Left renal pelvis (tissue), 4 donors: ENCODE measurements at places on chromosomes 11 and 22. TPM values are rescaled to one million over a fixed set of nuclear protein-coding genes. Genes with fewer than 3 reads are reported as not detected.

DNA sequence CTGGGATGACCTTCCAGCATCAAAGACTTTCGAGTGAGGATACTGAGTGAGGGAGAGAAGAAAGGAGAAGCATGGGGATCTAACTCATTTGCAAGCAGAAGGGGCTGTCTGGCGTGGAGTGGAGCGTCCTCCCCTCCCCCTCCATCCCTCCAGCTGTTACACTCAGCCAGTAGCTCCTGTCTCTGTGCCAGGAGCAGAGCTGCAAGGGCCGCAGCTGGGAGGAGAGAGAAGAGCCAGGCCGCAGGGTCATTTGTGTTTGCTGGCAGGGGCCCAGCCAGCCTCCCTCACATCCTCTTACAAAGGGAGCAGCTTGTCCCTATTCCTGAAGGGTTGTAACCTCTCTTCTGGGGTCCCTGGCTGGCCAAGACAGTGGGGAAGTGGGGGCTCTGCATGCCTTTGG is 57.9 kb downstream of the NECTIN1 start:
- DNase-seq: no peak

- no peak for DNase-seq
These were observed 10.6 kb upstream of the C11orf58 start for GRCh38 chr11:16727806-16728205.

GRCh38 chr11:113142508-113142907 is 171.9 kb upstream of the TTC12 start:
- no peak for DNase-seq

GRCh38 chr11:88535916-88536547 is 198.5 kb upstream of the CTSC start:
- DNase-seq: no peak

- DNase-seq: no peak
These were observed 648.4 kb downstream of the ETS1 start for GRCh38 chr11:127939000-127939399.

- DNase-seq: no peak
These were observed 27.3 kb downstream of the MAFF start for GRCh38 chr22:38228873-38229740.

GRCh38 chr11:134665571-134666270 is 253.7 kb upstream of the B3GAT1 start:
- no peak for DNase-seq

- no peak for DNase-seq
These were observed 25.5 kb upstream of the DGKZ start for GRCh38 chr11:46321757-46322156.

- DNase-seq: no peak
These were observed 1031.1 kb downstream of the TBC1D22A start for GRCh38 chr22:47793304-47794101.

GRCh38 chr11:88173956-88174355 is 1.3 kb downstream of the RAB38 start:
- no peak for DNase-seq

DNA sequence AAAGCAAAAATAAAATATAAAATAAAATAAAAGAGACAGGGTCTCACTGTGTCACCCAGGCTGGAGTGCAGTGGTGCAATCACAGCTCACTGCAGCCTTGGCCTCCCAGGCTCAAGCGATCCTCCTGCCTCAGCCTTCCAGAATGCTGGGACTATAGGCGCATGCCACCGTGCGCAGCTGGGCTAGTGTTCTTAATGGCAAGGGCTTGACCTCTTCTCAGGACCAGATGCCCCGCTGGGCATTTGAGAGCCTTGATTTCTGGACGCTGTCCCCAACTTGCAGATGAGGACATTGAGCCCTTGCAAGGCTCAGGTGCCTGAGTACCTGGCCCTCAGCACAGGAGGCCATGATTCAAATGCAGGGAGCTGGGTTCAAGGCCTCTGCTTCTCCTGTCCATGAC is 82.6 kb downstream of the DHCR7 start:
- no peak for DNase-seq

GRCh38 chr11:113204280-113204679 is 110.1 kb upstream of the TTC12 start:
- no peak for DNase-seq

DNA sequence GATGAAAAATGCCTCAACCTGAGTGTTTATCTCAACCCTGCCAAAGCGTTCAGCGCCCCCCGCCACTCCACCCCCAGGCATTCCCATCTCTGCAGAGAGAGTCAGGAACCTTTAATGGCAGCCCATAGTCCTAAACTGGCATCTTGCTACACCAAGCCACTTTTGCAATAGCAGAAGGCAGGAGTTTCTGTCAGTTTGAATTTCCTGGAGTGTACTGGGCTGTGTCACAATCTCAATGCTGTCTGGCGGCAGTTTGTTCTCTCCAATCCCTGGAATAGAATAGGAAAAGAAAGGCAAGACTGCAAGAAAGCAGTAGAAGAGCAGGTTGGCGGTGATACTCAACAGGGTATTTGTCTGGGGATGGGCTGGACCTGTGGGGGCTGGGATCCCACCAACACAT is 32.9 kb upstream of the FLI1 start:
- DNase-seq: no peak

- DNase-seq: no peak
These were observed 522.6 kb downstream of the TMEM135 start for GRCh38 chr11:87560352-87560751.

DNA sequence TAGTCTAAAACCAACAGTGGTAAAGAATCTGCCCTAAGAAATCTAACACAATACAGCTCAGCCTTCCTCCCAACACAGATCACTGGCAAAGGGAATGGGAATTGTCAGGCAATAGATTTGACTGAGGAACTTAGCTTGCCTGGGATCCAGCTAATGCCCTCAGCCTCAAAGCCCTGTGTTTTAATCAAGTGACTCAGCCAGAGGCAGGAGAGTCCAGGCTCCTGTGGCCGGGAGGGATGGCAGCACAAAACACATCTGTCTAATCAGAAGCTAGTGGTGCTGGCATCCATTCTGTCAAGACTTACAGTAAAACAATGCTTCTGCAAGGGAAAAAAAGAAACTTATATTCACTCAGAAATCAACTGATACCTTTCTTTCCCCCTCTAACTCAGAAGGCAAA is 5.6 kb downstream of the SYTL2 start:
- DNase-seq: no peak

- DNase-seq: no peak
These were observed 927 bp downstream of the PRCP start for GRCh38 chr11:82899186-82899820.

GRCh38 chr11:84243629-84244263 is 957.6 kb upstream of the CCDC90B start:
- DNase-seq: no peak

DNA sequence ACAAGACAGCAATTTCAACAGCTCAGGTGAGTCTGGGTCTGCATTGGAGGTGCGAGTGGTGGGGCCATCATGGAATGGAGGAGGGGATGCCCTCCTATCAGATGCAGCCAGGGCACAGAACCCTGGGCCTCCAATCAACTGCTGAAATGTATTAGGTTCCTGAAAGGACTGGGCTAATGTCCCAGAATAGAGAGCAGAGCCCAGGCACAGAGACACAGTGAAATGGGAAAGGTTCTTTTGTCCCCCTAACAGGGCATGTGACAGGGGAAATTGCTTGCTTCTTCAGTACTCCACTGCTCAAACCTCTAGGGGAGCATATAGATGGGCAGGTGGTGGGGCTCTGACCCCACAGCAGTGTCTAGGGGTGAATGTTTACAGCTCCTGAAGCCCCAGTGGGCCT is 87.3 kb upstream of the CLPB start:
- no peak for DNase-seq

GRCh38 chr11:67522844-67523555 is at the start of gene CABP2:
Gene CABP2, minus strand, starts transcription at chr11:67523446. Its CDS starts 120 bp downstream, at chr11:67523326.
- no peak for DNase-seq

DNA sequence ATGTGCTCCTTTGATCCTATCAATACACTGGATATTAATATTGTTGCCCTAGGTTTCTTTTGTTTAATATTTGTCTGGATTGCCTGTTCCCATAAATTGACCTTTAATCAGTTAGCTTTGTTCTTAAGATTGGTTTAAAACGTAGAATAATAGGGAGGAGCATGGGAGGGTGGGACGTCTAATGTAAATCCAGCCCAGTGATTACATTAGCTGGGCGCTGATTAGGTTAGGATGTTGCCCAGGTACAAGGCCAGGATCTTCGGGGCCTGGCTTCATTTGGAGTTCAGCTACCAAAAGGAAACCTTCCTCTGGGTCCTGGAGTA is at the start of gene SRSF8:
Gene SRSF8, plus strand, starts transcription at position 204 of the 323 bp plus-strand sequence. CDS start 308 bp downstream, outside the sequence.
- no peak for DNase-seq

DNA sequence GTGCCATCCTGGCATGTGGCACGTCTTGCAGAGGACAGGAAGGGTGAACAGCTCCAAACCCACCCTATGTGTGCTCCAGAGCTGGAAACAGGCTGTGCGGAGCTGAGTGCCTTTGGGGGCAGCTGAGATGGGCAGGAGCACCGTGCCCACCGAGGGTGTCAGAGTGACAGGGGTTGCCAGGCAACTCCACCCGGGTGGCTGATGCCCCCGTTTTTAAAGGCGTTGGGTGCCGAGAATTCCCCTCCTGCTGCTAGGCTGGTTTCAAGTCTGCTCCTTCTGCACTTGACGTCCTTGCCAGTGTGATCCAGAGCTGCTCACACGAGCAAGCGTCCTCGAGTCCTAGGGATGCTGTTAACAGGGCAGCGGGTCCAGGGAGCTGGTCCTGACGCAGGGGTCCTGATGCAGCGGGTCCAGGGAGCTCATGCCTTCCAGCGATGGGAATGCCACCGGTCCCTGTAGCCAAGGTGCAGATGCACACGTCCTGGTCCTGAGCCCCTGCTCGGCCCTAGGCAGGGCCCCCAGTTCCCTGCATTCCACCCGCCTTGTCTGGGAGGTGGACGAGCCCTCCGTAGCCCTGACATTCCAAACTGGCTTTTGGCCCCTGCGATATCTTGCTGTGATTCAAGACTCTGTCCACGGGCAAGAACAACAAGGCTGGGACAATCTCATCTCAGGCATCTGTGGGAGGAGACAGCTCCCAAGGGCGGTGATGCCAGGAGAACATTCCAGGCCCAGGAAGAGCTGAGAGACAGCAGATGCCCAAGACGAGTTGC is 4.9 kb downstream of the KCNQ1 start:
- no peak for DNase-seq

- DNase-seq: no peak
These were observed 9.5 kb upstream of the NF2 start for GRCh38 chr22:29593923-29594322.

DNA sequence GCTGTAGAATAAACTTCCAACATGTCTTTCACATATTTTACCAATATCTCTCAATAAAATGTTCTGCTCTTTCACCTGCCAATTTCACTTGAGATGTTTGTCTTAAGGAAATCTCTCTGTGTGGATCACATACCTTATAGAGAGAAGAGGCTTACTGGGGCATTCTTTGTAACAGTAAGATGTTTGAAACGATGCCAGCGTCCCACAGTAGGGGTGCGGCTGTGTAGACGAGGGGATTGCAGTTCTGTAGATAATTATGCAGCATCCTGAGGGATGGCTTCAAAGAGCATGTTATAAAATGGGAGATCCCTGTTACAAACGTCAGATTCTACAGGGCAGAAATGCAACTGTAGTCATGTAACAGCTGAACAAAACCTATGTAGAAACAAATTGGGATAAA is 200.0 kb downstream of the TBC1D22A start:
- no peak for DNase-seq

GRCh38 chr11:110046775-110047380 is 46.3 kb upstream of the ZC3H12C start:
- no peak for DNase-seq

DNA sequence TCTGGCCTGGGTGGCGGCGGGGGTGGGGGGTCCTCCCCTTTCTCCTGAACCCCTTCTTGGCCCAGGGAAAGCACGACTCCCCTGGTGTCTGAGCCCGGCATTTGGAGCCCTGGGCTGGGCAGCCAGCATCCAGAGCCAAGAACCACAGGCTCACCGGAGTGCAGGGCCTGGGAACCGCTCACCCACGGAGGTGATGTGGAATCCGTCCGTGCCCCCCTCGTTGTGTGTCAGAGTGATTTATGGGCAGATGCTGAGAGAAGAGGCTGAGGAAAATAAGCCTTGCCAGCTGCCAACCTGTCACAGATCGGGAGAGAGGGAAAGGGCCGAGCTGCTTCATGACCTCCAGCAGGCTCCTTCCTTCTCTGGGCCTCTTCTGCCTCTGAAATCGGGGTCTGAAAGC is 33.7 kb downstream of the WNT11 start:
- no peak for DNase-seq

DNA sequence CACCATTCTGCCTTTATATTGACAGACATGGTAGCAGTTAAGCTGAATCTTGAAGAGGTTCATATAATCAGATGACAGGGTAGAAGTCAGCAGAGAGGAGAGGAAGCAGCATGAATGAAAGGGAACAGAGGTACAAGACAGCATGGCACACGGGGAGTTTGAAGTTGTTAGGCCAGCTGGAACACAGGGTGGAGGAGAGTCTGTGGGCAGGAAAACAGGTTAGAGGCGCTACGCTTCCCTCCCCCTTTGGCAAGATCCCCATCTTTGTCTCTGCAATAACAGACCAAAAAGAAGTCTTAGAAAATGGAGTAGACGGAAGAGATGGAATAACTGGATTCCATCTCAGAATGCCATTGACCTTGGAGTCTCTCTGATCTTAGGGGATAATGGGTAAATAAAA is 20.0 kb upstream of the NDUFC2 start:
- DNase-seq: no peak

DNA sequence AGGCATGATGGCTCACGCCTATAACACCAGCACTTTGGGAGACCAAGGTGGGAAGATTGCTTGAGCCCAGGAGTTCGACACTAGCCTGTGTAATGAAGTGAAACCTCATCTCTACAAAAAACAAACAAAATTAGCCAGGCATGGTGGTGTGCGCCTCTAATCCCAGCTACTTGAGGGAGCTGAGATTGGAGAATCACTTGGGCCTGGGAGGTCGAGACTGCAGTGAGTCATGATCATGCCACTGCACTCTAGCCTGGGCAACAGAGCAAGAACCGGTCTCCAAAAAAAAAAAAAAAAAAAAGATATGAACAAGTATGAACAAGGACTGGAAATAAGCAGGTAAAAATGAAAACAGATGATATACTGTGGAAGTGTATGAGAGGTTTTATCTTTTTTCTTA is 54.1 kb upstream of the SOX6 start:
- no peak for DNase-seq

Gene TBX1
- polyA plus RNA-seq: 0.18 TPM

Gene TUBA8
- 3.5 TPM for polyA plus RNA-seq

Gene VWA5A
- 13.1 TPM for polyA plus RNA-seq

Gene CALCA
- polyA plus RNA-seq: 0.26 TPM

Gene PTPN5
- 1.1 TPM for polyA plus RNA-seq

Gene MRPL11
- polyA plus RNA-seq: 56.8 TPM

Gene DUSP8
- 2.6 TPM for polyA plus RNA-seq

Gene CYP2D6
- 1.8 TPM for polyA plus RNA-seq

Gene FAM227A
- 4.2 TPM for polyA plus RNA-seq

Gene CNGA4
- polyA plus RNA-seq: 0.34 TPM

Gene FAM180B
- 0.34 TPM for polyA plus RNA-seq

Gene MOGAT2
- 0.26 TPM for polyA plus RNA-seq

Gene POU2AF2
- not detected for polyA plus RNA-seq
